Trophoblast cell (in vitro differentiated cells and primary cell): ENCODE measurements at places on chromosomes 5 and 9.

DNA sequence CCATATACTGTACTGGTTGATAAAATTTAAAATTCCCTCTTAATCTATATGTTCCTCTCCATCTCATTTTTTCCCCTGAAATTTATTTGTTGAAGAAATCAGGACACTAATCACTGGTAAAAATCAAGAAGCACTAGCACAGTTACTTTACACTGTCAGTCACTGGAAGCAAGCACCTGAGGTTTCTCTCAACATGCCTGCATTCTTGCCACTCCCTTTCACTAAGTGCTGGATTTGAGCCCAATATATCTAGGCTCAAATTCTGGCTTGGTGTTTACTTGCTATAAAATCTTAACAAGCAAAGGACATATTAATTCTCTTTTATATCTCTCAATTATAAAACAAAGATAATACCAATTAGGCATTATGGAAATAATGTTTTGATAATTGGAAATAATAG is 58.6 kb downstream of the DIAPH1 start:
- no peak for DNase-seq

GRCh38 chr5:151870820-151871219 is 53.8 kb downstream of the GLRA1 start:
- DNase-seq: peak; percentile 2

DNA sequence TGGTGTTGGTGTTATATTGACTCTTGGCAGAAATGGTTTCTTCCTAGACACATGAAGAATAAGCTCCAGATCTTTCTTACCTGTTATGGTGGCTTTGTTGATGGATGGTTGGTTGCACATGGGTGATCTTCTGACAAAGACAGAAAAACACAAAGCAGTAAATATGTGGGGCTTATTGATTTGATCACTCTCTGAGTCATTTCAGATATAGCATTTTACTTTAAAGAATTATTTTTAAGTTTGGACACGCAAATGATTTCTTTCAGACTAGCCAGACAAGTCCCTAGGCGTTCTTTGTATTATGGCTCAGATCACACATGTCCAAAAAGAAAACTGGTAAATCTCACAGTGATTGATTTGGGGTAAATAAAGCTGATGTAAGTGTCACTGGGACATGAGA is 597.6 kb downstream of the RAB3C start:
- no peak for DNase-seq

- no peak for DNase-seq
Observed at GRCh38 chr5:124080256-124080655, 568.3 kb downstream of the CSNK1G3 start.
